ENCODE measurements at places on chromosomes 5 and 9.

- no peak for DNase-seq
These were observed 167.1 kb upstream of the PAPPA start for GRCh38 chr9:115986508-115986907.

DNA sequence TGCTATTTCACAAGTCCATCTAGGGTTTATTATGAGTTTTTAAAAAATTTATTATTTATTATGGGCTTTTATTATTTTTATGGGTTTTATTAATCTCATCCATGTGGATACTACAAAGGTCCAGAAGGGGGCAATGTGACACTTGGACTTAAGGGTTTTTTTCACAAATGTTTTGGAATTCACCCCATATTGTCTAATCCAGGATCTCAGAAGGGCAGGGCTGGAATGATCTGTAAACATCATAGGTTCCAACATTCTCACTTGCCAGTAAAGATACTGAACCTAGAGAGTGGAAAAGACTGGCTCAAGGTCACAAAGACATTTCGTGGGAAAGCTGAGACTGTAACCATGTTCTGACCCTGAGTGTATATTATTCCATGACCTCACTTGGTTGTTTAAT lies 35.6 kb downstream of the NIM1K start:
- DNase-seq, result no peak

- DNase-seq, result no peak
These were observed 126.4 kb upstream of the COL5A1 start for GRCh38 chr9:134515026-134515821.

DNA sequence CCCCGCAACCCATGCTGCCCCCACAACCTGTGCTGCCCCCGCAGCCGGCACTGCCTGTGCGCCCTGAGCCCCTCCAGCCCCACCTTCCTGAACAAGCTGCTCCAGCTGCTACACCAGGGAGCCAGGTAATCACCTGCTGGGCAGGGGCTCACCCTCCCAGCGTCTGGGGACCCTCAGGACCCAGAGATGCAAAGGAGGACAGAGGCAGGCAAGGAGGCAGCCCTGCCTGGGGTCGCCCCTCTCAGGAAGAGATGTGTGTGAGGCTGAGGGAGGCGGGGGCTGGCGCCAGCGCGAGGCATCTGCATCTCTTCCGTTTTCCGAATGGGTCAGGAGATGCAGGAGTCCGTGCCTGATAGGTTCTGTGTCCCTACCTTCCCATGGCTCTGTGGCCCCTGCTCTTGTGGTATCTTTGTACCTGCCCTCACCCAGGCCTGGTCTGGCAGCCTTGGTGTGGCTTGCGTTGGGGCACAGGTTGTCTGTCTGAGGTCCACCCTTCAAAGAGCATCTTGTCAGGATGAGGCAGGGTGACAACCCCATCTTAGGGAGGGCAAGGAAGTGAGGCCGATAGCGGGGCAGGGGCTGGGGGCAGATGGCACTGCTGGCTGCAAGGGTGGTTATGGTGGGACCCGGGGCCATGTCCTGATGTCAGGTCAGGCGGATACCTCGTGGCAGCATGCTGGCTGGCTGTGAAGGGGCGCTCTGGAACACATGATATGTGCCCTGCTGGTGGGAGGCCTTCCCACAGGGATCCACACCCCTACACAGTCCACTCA lies 75.7 kb downstream of the WNK2 start:
- DNase-seq, result peak; percentile 1

DNA sequence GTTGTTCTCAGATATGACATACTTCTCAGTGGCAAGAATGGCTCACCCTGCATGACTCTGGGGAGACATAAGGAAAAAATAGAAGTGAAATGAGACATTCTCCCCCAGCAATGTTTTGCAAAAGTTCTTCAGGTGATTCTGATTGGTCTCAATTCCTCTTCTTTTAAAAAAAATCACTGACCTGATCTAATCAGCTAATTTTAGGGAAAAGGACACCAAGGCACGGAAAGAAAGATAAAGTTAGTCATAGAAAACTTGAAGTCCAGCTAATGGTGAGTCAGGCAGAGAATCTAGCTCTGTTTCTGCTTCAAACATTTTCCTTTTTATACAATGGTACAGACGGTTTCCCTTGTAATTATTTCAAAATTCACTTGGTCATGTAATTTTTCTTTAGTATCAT lies 1018.9 kb upstream of the ARRDC3 start:
- no peak for DNase-seq

- no peak for DNase-seq
These were observed 107.5 kb downstream of the ACER2 start for GRCh38 chr9:19516348-19516747.

GRCh38 chr5:171858303-171858702 lies 72.7 kb downstream of the SMIM23 start:
- DNase-seq, result peak; percentile 7

- DNase-seq, result no peak
These were observed 59.8 kb downstream of the SH3TC2 start for GRCh38 chr5:149002761-149003689.

- no peak for DNase-seq
These were observed 218.6 kb downstream of the LURAP1L start for GRCh38 chr9:12993466-12993865.

Measured in activated CD4-positive, alpha-beta T cell treated with anti-CD3 and anti-CD28 coated beads, Interleukin-2, amount 50 U/mL, for 48 hours (primary cell).